ENCODE measurements at places on chromosomes 3 and 15. TPM values are rescaled to one million over a fixed set of nuclear protein-coding genes. Genes with fewer than 3 reads are reported as not detected.

- DNase-seq: no peak
Measured at GRCh38 chr3:152760591-152760990, 74.3 kb upstream of the P2RY1 start.

DNA sequence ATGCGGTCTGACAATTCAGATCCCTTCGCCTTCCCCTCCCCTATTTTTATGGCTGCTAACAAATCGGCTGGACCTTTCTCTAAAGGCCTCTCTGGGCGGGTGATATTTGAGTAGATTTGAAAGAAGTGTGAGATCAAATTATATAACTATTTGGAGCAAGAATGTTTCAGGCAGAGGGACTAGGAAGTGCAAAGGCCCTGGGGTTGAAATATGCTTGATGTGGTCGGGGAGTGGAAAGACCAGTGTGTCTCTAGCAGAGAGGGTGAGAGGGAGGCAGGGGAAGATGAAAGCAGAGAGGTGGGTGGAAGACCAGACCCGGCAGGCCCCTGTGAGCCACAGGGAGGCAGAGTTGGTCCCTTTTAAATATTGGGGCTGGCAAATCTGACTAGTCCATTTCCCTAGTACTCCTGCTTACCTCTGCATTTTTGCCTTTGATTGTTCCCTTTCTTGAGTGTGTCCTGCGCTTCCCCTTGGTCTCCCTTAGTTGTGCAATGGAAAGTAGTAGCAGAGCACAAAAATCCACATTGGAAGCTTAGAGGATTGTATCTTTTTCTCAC, 32.3 kb downstream of the SLCO3A1 start:
- no peak for DNase-seq

DNA sequence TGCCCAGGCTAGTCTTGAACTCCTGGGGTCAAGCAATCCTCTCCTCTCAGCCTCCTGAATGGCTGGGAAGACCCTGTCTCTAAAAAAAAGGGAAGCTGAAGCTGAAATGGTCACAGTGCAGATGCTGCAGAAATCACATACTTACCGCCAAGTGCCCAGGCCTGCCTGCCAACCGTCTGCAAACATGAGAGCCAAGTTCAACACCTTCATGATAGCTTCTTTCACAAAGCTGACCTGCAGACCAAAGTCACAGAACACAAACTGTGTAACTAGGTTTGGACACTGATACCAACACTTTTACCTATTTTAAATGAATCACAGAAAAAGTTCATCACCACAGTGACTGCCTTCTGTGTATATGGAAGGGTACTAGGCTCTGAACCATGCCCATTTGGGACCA, 22.8 kb upstream of the CYFIP1 start:
- no peak for DNase-seq

GRCh38 chr15:34514251-34514670, 69.2 kb downstream of the GOLGA8B start:
- DNase-seq: peak; percentile 54

DNA sequence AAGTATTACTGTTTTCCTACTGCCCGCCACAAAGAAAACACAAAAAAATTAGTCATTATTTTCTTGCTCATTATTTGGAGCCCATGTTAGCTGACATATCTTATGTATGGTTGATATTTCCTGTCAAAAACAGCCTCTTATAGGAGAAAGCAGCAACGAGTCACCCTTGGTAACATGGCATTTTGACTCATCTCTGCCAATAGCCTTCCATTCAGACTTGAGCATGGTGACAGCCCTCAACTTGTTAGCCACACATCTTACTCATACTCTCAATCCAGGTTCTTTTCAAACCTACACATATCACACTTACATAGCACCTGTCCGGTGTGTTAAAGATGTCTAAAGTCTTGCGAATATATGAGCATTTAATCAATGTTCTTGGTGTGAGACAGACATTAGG, 109.4 kb upstream of the SAMMSON start:
- no peak for DNase-seq

DNA sequence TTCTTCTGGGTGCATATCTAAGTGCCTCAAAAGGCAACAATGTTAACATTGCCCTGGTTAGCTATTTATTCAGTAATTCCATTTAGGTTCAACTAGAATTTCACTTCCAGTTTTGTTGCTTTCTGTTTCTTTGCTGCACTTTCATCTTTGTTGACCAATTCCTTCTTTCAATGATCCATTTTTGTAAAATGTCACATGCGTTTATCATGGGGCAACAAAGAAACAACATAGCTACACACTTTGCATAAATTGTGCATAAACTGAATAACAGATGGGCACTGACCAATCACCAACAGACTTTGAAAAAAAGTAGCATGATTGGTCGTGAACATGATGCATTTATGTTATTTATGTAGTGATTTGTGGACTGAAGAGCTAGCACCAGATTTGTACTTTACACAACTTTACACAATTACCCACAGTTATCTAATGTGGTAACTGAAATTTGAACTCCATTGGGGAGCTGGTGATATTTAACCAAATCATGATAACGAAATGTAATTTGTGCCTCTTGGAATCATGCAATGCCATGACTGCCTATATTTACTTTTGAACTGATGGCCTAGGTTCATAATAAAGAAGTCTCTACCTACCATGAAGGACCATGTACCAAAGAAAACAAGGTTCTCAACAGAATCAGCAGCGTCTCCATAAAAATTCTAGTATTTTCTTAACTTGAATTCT, 7.1 kb upstream of the CPOX start:
- no peak for DNase-seq

CISH gene
- 24.6 TPM for total RNA-seq

CASR gene
- total RNA-seq: not detected

GSK3B gene
- 56.4 TPM for total RNA-seq

IFT122 gene
- 12.4 TPM for total RNA-seq
